ENCODE measurements at places on chromosomes 2 and 18.

DNA sequence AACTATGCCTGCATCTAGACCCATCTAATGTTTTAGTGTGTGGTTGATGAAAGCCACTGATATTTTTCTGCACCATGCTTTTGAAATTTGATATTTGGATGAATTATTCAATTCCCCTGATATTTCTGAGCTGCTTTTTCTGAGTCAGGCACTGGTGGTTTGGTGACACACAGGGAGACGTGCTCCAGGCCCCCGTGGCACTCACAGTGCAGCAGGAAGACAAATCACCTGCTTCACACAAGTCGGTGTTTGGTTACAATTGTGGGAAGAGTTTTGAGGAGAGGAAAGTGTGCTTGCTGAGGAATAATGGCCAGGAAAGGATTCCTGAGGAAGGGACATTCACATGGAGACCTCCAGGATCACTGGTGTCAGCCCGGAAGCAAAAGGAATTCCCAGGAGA is 179.7 kb downstream of the ACKR3 start:
- peak; percentile 54 for DNase-seq

DNA sequence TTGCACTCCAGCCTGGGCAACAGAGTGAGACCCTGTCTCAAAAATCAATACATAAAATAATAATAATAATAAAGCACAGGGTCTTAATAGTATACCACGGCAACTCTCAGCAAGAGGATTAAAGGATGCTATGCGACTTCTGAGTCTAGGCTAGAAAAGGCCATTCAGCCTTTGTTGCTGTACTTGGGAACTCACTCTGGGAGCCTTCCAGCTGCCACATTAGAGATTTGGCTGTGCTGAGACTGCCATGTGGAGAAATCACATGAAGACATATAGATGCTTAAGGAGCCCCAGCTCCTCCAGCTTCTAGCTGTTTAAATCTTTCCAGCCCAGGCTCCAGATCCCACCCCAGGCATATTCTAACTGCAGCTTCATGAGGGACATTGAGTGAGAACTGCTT is 8.2 kb upstream of the TANC1 start:
- no peak for DNase-seq

GRCh38 chr2:237685408-237685807 is 58.0 kb downstream of the LRRFIP1 start:
- no peak for DNase-seq

GRCh38 chr2:17323697-17324096 is 194.5 kb downstream of the RAD51AP2 start:
- DNase-seq = no peak

DNA sequence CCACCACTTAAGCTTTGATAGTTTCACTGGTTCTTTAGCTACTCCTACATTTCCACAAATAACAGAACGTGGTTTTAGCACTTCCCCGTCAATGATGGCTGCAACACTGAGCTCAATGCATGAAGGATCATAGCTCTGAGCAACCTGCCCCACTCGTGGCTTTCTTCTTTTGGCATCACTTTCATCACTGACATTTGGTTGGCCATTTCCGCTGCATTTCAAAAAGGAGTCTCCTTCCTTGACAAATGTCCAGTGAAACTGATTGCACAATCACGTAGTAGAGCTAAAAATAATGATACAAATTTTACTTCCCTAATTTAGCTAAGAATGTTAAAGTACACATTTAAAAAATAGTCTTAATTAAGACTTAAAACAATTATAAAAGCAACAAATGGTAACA is 205.2 kb upstream of the HDAC4 start:
- no peak for DNase-seq

DNA sequence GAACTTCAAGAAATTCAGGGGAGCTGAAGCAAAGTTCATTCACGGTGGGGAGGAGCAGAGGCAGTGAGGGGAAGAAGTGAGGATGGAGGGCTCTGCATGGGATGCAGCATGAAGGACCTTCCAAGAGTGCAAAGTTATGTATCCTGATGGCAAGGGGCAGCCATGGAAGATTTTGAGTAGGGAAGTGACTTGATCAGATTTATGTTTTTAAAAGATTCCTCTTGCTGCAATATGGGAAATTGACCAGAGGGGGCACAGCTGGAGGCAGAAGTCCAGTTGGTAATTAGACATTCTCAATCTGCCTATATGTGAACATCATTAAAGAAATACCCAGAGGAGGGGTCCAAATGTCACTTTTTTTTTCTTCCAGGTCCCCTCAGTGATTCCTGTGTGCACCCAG is 21.5 kb upstream of the ANXA4 start:
- no peak for DNase-seq

GRCh38 chr2:118495290-118495689 is 352.2 kb downstream of the EN1 start:
- no peak for DNase-seq

GRCh38 chr2:44997963-44998362 is 11.3 kb downstream of the SIX2 start:
- DNase-seq = no peak

GRCh38 chr2:141490886-141491285 is 639.9 kb downstream of the LRP1B start:
- DNase-seq = no peak

- DNase-seq = no peak
Observed at GRCh38 chr2:80926168-80926567, 621.6 kb upstream of the LRRTM1 start.

GRCh38 chr2:201520201-201520600 is 68.7 kb downstream of the STRADB start:
- DNase-seq = no peak

All from astrocyte of the cerebellum (primary cell).